Stimulated activated CD4-positive, alpha-beta T cell treated with anti-CD3 and anti-CD28 coated beads, Interleukin-1b, Interleukin-23, amount 100 ng/mL, for 1 hour (primary cell): ENCODE measurements at places on chromosomes 12 and 14.

GRCh38 chr12:95637471-95638155 is 86.3 kb upstream of the USP44 start:
- no peak for DNase-seq

GRCh38 chr14:35571598-35571997 is 37.6 kb downstream of the INSM2 start:
- DNase-seq, result no peak

- DNase-seq, result no peak
These were observed 6.3 kb upstream of the MLXIP start for GRCh38 chr12:122072031-122072970.

DNA sequence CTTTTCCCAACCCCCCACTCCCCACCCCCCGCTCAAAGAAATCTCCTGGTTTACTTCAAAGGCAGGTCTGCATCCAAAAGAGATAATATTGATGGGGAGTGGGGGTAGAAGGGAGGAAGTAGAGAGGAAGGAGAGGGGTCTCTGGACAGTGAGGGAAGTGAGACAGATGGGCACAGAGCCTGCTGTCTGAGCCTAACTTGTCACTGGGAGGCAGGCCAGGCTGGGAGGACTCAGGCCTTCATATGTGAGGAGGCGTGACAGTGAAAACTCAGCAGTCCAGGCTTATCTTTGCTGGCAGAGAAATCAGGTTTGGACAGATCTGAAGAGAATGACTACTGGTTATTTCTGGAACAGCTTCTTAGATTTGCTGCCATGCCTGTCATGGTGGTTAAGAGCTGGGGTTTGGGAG is 192.3 kb downstream of the NUAK1 start:
- DNase-seq, result no peak

DNA sequence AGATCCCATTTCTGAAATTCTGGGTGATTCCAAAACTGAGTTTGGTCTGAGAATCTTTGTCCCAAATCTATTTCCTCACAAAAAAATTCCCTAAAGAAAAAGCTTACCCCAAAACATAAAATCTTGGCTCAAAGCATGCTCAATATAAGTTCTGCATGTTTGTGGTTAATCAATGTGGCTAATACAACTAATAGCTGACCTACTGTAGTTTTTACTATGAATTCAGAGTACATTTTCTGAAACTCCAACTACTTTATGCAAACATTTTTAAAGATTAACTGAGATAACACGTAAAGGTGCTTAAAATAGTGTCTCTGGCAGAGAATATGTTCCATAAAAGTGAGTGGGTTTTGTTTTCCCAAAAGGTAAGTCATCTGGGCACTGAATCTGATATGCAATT is 133.1 kb downstream of the MED13L start:
- DNase-seq, result no peak

DNA sequence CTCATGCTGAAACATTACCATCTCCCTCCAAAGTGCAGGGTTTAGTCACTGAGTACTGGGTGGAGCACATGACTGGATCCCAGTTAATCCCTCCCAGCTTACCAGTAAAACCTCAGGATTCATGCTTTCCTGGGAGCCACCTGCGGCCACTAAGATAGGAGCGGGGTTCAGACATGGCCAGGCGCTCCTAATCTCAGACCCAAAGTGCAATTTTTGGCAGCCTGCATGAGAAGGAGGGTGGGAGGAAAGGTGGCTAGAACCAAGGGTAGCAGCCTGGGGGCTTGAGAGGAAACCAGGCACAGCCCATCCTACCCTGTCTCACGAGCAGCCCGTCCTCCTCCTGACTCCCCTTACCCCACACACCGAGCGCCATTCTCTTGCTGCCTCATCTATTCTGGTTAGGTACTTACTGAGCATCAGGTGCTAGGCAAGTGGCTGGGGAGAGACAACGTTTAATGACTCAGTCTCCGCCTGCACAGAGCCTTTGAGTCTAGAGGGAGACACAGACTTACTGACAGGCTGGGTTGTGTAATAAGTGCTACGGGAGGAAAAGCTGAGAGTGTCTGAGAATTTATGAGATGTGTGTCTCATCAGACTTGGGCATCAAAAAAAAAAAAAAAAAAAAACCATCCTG is 9.9 kb downstream of the GPRC5A start:
- DNase-seq, result no peak

DNA sequence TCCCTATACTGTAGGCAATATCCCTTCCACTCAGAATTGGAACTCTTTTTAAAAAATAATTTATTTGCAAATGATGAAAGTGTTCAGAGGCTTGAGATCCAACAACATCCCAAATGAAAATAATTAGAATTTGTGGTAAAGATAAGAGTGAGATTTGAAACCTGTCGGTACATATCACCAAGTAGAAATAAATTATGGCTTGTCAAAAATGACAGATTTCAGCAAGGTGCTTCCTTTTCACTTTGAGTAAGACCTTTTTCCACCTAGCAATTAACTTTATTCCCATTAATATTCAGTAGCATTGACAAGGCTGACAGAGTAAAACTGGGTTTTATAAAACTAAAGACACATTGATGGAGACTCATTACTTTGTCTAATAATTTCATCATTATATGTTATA is 107.7 kb upstream of the PRKD1 start:
- DNase-seq, result no peak

DNA sequence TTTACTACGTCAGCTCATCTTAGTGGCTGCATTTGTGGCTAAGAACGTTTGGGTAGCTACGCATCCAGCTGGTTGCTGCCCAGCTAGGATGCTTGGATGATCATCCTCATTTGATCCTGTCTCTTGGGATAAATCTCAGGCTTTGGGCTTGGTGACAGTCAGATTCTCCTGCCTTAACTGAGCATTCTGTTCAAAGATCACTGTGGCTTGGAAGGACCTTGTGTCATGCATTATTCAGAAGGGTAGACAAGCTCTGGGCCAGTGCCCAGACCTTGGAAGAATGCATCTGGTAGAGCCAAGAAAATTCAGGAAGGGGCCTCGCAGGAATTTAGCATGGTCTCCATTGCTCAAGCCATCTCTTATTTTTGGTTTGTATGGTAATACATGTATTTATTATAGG is 188.4 kb downstream of the NRXN3 start:
- DNase-seq, result no peak

- no peak for DNase-seq
These were observed 553.6 kb upstream of the ATP2B1 start for GRCh38 chr12:90262251-90262650.

DNA sequence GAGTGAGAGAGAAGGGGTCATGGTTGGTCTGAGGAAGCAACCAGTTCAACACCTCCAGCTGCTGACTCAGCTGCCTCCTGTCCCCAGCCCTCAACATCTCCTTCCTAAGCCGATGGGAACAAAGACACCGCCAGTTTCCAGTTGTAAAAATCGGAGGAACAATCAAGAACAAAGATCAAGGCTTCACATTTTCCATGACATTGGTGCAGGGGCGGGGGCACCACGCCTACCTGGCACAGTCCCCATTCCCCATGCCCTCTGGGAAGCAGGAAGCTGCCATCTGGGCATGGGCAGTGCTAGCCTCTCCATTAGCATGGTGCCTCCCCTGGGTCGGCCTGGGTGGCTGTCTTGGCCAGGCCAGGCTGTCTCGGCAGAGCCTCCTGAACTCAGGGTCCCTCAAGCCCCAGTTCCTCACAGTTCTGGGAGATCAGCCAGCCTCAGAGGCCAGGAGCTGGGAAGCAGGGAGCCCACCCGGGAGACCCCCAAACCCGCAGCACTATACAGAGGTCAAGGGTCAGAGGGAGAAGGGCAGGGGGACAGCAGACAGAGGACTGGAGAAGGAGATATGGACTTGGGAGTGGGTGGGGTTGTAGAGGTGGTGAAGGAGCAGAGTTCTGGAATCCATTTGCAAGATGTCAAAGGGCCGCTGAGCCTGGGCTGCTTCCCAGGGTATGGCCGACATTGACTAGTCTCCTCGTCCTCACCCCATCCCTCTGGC is 19.6 kb upstream of the TMEM106C start:
- no peak for DNase-seq

GRCh38 chr14:57087841-57088240 is 180.9 kb downstream of the EXOC5 start:
- no peak for DNase-seq

GRCh38 chr12:58576916-58577315 is 343.4 kb downstream of the LRIG3 start:
- no peak for DNase-seq

- DNase-seq, result no peak
These were observed 133.0 kb downstream of the PAWR start for GRCh38 chr12:79557690-79558315.

GRCh38 chr12:89180496-89180895 is 171.8 kb downstream of the DUSP6 start:
- DNase-seq, result no peak

DNA sequence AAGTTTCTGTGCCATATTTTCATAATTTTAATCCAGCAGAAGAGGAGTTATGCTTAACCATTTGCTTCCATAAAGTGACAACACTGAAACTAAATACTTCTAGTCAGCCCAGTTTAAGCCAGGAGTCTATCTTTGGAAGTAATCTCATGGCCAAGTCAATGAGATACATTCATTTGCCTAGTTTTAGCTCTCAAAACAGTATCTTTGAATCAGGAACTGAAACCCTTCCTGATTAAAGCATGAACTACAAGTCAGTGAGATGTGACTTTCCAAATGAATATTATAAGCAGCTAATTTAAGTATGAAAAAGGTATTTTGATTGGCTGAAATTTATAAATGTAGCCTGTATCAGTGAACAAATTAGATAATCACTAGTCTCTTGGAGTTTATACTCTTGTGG is 491.5 kb downstream of the SLC6A15 start:
- DNase-seq, result no peak

DNA sequence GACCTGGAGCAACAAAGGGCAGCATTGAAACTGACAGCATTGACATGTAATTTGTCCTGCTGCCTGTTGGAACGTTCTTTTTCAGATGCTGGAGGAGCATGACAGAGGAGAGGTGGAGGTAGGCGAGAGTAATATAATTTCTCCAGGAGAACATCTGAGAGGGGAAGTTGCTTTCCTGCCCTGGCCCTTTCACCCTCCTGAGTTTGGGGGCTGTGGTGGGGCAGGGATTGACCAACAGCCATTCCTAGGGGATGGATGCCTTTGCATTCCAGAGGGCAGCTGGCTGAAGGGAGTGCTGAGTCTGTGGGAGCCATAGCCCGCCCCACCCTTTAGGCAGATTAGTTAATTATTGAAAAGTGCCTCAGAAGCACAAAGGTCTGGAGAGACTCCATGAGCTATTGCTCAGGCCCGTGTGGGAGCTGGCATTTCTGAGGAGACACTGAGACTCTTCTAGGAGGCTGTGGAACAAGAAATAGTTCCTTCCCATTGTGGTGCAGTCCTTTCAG is 73.5 kb downstream of the ARF6 start:
- DNase-seq, result no peak

GRCh38 chr12:80620281-80620680 is 87.2 kb upstream of the MYF6 start:
- DNase-seq, result no peak

DNA sequence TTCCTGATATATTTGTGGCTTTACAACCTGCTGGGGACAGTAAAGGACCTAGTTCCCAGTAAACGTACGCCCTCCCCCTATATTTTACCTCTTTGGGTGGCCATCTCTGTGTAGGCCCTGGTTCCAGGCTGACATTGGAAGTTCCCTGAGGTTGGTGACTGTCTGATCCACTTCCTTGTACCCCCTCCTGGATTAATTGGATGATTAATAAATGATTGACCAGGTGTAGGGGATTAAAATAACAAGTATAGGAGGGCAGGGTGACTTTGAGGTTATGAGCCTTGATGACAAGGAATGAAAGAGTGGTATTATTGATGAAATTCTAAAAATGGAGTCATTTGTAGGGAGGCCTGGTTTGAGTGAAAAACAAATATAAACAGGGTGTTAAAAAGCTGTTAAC is 9.6 kb downstream of the SUSD6 start:
- DNase-seq, result no peak

- no peak for DNase-seq
These were observed 166.1 kb upstream of the E2F7 start for GRCh38 chr12:77231501-77231918.

- no peak for DNase-seq
These were observed 18.0 kb downstream of the TNFAIP2 start for GRCh38 chr14:103141117-103141796.

- no peak for DNase-seq
These were observed 74.6 kb upstream of the OSBPL8 start for GRCh38 chr12:76634133-76634532.

- DNase-seq, result no peak
These were observed 52.0 kb downstream of the NOC4L start for GRCh38 chr12:132196038-132196872.

GRCh38 chr12:92769124-92769901 is 66.5 kb downstream of the PLEKHG7 start:
- no peak for DNase-seq

DNA sequence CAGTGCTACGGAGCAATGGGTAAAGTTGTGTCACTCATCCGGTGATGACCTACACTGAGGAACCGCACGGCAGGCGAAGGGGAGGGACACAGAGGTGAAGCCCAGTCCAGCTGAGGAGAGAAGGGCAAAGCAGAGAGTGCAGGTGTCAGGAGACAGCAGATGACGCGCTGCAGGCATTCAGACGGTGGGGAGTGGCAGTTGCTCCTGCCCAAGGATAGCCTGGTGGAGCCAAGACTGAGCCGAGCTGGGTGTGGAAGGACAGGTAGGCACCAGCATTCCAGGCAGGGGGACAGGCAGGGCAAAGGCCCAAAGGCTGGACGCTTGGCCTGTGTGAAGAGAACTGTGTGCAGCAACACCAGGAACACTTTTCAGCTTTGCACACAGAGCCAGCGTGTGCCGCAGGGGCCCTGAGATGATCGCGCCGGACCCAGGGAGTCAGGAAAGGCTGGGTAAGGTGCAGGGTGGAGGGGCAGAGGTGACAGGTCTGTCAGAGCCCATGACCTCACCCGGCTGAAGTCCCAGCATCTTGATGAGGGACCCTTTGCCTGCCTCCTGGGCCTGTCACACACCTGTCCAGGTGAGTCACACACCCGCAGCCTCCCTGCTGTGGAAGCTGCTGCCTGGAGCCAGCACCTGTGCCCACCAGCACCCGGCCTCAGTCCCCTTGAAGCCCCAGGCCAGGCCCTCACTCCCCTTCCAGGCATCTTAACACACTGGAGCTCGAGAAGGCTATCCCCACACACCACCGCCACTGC is 48.4 kb downstream of the TSPAN11 start:
- DNase-seq, result no peak

GRCh38 chr12:70334742-70335141 is 31.3 kb upstream of the KCNMB4 start:
- DNase-seq, result no peak
